SW 1271 (cell line): ENCODE measurements at places on chromosomes 3 and 15.

DNA sequence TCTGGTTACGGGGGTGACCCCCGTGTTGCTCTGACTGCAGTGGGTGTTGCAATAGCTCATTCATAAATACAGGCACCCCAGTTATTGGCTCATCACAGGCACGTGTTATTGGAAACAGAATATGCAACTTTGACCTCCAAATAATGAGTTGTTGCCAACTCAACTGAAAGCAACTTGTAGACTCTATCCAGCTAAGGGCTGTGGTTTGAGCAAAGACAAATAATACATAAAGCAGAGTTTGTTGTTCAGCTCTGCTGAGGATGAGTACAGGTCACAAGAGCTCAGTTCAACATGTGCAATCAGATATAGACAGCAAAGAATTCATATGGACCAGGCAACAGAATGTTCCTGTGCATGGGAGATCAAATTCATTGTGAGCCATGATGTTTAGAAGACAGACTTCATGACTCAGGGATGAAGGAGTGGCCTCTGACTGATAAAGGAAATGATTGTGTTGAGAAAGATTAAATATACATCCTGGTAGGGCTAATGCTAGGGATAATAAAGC is 87.6 kb upstream of the LRIG1 start:
- DNase-seq, result no peak

GRCh38 chr15:81064253-81064652 is 63.5 kb downstream of the TLNRD1 start:
- no peak for DNase-seq

- no peak for DNase-seq
Observed at GRCh38 chr15:65431731-65432130, 9.0 kb upstream of the IGDCC4 start.

DNA sequence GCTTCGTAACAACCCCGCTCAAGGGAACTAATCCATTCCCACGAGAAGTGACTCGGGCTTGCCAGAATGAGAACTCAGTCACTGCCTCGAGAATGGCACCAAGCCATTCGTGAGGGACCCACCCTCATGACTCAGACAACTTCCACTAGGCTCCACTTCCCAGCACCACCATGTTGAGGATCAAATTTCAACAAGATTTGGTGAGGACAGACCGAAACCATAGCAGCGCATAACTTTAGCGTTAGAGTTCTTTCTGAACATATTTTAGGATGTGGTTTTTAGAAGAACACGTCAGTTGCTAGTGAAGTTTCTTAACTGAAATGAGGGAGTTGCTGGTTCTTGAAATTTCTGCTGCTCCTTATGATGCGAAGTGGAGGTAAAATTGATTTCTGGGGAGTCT is 13.5 kb downstream of the PTPRG start:
- no peak for DNase-seq

GRCh38 chr15:92184142-92184541 is 209.5 kb upstream of the ST8SIA2 start:
- DNase-seq, result no peak
